ENCODE measurements at places on chromosomes 2 and 18.

DNA sequence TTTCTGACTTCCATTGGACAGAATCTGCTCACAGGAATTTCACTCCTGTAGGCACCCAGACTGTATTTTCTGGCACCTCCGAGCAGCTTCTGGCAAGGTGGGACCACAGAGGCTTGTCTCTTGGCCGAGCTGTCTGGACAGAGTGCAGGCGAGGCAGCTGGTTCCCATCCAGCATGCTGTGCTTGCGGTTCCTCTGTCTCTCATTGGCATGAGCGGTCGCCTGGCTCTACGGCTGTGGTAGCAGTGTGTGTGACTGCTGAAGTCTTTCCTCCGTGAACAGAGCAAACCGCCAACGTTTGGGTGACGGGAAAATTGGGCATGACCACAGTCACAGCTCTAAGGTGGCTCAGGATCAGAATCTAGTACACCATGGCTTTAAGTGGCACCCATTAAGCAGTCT lies 411.7 kb upstream of the NETO1 start:
- no peak for DNase-seq

DNA sequence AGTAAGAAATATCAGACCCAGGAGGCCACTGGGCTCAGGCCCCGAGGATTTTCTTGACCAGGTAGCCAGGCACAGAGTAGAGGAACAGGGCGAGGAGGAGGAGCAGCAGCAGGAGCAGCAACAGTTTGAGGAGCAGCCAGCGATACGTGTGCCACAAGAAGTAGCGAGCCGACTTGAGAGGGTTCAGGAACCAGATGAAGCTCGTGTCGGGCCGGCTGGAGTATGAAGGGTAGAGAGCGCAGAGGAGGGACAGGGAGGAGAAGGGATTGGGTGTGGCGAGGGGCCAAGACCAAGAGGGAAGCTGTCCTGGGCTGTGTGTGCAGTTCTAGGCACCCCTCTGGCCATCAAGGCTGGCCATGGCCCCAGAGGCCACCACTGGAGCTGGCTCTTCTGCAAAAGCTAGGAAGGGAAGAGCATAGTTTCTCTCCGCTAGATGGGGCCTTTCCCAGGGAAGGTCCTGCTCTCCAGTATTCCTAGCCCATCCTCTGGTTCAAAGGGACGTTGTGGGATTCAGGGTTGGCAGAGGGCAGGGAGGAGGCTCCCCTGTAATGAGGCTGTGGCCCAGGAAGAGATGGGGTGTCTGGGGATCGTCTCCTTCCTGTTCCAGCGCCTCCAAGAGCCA lies 17.8 kb downstream of the OTOF start:
- DNase-seq = no peak

DNA sequence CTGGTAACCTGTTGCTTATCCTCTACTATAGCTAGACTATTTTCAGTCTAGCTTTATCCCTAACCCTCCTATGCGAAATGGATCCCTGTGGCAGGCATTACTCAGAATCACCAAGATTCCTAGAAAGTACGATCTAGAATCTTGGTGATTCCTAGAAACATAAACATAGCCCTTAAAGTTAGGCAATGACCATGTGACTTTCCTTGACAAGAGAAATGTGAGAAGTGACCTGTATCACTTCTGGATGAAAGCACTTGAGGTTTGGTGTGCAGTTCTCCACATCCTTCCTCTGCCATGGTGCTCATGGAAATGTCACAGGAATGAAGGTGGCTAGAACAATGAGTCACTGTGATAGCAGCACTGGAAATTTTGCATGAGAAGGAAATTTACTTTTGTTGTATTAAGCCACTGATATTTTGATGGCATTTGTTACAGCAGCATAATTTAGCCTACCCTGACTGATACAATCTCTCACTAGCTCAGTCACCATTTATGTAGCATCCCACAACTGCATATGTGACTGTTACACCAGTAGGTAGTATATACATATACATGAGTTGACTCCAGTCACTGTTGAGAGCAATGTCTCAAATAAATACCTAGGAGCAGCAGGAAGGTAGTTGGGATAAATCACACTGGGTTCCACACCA lies 68.3 kb upstream of the MAPRE2 start:
- DNase-seq = no peak

DNA sequence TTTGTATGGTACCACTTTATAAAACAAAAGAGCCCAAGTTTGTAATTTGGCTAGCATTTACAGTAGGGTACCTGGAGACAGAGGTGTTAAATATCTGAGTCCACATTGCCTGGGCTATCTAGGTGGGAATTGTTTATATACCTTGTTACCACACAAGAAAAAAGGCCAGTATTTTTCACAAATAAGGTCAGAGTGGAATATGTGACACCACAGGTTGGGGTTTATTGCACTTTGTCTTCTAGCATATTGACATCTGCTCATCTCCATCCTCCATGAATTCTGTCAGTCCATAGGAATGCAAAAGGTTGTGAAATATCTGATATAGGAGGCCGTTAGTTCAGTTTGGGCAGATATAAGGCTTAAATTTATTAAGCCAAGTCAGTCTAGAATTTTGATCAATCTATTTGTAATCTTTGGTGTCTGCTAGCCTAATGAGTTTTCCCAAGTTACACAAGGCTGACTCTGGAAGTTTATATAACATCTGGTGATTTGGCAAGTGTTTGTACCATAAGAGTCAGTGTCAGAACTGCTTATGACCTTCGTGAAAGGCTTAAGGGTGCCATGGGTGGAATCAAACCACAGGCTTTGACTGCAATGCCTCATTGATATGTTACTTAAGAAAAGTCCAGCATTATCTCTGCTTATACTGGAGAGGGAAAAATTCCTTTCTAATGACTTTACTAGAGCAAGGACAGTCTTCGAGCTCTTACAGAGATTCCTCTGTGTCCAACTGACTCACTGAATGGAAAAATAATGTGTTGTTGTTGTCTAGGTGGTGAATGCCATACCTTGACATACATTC lies 11.3 kb upstream of the DPP4 start:
- DNase-seq = no peak

- DNase-seq = no peak
These were observed 6.6 kb upstream of the TNFRSF11A start for GRCh38 chr18:62318228-62319180.

DNA sequence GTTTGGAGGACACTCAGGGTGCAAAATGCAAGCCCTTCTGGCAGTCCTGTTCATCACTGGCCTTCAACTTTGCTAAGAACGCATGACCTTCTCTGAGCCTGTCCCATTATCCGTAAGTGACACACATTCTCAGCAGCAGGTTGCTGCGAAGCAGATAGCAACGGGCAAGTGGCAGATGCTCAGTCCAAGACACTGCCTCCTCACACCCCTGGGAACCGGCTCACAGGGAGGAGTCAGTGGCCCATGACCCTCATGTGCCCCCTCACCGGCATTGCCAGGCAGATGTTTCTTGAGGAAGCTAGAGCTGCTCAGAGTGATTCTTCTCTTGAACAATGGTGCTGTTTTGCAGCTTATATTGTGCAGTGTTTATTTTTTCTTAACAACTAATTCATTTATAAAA lies 737.2 kb upstream of the HS6ST1 start:
- DNase-seq = no peak

DNA sequence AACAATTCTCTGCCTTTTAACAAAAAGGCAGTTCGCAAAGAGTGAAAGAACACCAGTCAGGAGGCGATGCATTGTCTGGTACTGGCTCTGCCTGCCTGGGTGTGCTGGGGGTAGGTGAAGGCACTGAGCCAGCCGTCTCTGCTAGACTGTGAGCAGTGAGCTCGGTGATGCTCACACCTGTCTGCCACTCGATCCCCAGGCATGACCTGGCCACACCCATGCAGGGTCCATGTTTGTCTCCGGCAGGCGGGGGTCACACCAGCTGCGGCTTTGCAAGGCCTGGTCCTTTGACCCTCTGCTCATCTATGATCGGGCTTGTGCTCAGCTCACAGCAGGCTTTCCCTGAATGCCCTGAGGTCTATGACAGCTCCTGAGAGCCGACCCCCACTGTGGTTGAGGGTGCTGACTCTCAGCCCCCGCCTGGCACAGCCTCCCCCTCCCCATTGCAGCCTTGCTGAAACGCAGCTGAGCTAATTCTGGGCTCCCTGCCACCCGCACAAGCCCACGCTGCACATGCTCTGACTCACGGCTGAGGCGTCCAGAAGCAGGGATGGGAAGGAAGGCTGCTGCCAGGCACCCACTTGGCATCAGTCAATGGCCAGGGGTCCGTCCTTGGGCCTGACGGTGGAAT lies 23.7 kb downstream of the CRACDL start:
- DNase-seq = no peak

GRCh38 chr2:101305035-101305434 lies 3.5 kb downstream of the RNF149 start:
- no peak for DNase-seq

GRCh38 chr2:160355080-160355479 lies 138.5 kb downstream of the RBMS1 start:
- no peak for DNase-seq

- no peak for DNase-seq
These were observed 1.3 kb upstream of the MYO5B start for GRCh38 chr18:50196261-50196660.

DNA sequence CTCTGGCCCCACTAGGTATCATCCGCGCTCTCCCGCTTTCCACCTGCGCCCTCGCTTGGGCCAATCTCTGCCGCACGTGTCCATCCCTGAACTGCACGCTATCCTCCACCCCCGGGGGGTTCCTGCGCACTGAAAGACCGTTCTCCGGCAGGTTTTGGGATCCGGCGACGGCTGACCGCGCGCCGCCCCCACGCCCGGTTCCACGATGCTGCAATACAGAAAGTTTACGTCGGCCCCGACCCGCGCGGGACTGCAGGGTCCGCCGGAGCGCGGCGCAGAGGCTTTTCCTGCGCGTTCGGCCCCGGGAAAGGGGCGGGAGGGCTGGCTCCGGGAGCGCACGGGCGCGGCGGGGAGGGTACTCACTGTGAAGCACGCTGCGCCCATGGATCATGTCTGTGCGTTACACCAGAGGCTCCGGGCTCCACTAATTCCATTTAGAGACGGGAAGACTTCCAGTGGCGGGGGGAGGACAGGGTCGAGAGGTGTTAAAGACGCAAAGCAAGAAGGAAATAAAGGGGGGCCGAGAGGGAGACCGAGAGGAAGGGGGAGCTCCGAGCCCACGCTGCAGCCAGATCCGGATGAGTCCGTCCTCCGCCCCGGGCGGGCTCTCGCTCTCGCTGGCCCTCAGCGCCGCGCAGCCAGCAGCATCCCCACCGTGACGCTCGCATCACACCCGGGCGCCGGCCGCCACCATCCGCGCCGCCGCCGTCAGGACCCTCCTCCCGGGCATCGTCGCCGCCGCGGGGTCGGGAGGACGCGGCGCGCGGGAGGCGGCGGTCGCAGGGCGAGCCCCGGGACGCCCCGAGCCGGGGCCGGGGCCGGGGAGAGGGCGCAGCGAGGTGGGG lies 664 bp downstream of the NETO1 start:
- DNase-seq = no peak

DNA sequence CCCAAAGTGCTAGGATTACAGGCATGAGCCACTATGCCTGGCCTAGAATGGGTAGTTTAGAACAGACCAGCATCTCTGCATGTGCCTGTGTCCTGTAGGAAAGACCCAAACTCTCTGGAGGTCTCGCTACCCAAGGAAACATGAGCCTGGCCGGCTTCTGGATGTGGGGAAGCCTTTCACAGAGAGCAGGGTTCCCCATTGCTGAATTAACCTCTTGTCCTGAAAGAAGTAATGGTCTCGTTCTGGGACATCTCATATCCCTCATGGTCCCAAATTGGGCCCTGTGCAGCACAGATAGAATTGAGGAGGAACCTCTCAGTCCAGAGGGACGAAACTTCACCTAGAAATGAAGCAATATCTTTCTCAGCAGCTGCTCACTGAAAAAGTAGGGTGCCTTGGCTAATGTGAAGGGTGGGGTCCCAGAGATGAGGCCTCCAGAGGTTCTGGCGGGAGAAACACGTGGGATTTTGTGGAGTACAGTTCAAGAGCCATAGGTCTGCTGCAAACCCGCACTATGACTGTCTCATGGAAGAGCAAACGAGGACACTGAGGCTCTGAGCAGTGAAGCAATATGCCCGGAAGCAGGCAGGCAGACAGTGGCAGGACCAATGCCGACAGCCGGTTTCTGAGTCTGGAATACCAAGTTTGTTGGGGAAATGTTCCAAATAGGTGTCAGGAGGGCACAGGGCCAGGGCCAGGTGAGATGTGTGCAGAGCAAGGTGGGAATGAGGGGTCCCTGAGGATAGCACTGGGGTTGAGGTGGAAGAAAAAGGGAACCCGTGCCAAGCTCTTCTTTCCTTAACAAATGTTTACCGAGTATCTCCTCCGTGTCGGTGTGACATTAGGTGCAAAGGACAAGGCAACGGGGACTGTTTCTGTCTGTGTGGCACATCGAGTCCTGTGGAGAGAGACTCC lies 121.0 kb upstream of the TWIST2 start:
- no peak for DNase-seq

DNA sequence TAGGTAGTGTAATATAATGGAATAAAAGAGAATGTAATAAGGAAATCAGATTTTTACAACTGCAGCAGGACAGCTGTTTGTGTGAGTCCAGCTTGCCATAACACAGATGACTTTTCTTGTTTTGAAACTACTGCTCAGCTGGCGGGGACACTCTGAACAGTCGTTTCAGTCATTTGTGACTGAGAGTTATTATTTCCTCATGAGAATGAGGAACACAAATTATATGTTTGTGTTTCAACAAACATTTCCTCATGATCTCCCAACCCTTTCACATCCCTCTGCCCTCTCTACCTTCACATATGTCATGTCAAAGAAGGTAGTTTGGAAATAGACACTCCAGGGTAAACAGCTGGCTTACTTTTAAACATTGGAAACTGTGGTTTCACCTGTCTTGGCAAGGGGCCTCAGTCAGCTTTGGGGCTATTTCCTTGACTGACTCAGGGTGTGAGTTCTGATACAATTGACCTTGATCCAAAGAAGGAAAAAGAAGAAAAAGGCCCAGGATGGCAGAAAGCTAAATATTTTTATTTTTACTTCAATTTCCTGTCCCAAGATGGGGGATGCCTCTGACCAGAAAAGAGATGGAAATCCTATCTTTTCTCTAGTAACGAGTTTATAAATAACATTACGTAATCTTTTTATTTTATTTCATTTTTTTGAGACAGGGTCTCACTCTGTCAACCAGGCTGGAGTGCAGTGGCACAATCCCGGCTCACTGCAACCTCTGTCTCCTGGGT lies 593 bp downstream of the SP140L start:
- DNase-seq = no peak

DNA sequence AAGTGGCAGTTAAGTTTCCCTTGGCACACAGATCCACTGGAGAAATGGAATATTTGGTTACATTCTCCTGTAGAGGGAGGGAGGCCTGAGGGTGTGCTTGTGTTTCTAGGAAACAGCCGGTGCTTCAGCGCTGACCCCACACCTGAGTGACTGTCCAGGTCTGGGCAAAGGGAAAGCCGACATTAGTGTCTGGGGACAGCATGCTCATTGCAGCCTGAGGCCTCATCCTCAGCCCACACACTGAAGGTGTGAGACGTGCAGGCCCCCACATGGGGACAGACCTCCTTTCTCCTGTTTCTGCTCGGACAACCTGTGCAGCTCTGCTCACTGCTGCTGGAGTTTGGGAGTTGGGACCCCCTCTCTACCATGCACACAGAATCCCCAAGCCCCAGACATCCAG lies 178.3 kb downstream of the ACKR3 start:
- DNase-seq = no peak
